ENCODE measurements at places on chromosomes 11 and 22.

GRCh38 chr22:23248583-23248982 is 68.3 kb downstream of the BCR start:
- DNase-seq, result no peak

DNA sequence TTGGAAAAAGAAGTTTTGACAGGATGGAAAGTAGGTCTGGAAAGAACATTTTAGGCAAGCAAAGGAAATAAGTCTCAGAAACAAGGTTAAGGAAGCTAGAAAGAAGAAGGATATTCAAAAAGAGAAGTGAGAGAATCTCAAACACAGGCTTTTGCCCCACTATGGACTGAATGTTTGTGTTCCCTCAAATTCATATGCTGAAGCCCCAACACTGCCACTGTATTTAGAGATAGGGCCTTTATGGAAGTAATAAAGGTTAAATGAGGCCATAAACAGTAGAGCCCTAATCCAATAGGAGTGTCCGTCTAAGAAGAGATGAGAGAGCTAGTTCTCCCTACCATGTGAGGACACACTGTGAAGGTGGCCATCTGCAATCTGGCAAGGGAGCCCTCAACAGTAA is 20.6 kb upstream of the RPS13 start:
- DNase-seq, result no peak

DNA sequence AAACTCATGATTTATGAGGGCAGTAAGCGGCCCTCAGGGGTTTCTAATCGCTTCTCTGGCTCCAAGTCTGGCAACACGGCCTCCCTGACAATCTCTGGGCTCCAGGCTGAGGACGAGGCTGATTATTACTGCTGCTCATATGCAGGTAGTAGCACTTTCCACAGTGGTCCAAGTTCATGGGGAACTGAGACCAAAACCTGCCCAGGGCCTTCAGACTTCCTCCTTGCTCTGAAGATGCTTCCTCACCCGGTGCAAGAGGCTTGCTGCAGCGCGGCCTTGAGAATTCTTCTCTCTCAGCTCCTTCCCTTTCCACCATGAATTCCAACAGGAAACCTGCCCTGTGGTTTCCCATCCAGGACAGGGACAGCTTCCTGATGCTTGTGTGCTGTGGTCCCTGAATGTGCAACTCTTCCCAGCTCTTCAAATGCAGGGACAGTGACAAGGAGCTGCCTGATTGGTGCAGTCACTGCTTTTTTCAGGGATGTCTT is 53.9 kb downstream of the GGTLC2 start:
- DNase-seq, result no peak

DNA sequence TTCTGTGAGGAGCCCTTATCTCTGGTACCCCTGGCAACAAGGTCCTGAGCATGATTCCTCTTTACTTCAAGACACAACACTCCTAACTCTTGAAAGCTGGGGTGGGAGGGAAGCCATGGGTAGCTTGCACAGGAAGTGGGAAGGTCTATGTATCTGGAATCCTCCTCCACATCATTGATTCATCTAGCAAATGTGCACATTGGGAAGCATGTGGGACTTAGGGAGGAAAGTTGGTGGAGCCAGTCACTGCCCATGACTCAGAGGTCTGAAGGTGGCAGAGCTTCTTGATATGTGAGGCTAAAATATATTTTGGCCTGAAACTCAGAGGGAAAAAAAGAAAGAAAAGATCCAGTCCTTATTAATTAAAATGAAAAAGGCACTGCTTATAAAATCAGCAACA is 1000.9 kb downstream of the DLG2 start:
- DNase-seq, result no peak

DNA sequence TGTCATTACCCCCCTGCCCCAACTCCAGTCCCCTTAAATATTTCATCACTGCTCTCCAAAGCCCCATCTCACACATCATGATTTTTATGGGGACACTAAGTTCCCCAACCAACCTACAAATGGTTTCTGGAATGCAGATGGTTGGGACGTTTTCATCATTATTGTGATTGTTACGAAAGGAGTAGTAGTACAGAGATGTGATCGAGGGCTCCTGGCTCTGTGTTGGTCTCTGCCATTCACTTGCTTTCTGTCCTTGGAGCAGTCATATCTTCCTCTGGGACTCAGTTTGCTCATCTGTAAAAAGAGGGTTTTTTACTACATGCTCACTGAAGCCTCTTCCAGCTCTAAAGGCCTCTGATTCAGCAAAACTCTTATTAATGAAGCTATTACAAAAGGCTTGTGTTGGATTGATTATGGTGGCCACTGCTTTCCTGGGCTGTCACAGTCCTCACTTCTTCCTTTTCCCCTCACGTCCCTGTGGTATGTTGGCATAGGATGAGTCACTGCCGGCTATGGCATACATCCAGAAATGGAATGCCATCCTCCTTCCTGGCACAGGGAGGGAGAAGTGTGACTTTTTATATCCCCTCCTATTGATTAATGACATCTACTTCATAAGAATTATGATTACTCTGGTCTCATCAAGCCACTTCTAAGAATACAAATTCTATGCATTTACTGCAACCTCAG is 593.7 kb downstream of the METTL15 start:
- DNase-seq, result no peak

GRCh38 chr11:9755561-9756185 is 91.8 kb downstream of the SWAP70 start:
- DNase-seq, result no peak

DNA sequence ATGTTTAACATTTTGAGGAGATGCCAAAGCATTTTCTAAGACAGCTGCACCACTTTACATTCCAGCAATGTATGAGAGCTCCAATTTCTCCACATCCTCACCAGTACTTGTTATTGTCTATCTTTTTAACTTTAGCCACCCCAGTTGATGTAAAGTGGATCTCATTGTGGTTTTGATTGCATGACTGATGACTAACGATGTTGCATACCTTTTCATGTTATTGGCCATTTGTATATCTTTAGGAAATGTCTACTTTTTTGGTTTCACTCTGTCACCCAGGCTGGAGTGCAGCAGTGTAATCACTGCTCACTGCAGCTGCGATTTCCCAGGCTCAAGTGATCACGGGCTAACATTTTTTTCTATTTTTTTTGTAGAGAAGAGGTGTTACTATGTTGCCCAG is 8.9 kb downstream of the TTC28 start:
- DNase-seq, result no peak

- DNase-seq, result no peak
Measured at GRCh38 chr22:17891481-17892167, 117.4 kb upstream of the BID start.

DNA sequence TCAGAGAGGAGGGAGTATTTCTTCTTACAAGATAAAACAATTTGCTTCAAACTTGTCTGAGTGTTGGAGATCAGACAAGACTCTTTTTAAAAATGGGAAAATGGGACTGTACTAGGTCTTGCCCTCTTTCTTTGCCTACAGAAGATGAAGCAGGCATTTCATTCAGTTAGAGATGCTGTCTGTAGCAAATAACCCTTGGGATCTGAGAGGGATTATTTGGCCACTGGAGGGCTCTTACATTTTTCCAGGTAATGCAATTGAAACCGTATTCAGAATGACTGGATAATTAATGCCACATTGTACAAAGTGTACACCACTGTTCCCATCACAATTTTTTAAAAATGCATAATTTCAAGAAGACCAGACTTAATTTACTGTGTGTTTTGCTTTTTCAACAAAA is 258.5 kb upstream of the KIRREL3 start:
- DNase-seq, result no peak
